SIG-M5 (cell line): ENCODE measurements at places on chromosomes 1 and 21.

DNA sequence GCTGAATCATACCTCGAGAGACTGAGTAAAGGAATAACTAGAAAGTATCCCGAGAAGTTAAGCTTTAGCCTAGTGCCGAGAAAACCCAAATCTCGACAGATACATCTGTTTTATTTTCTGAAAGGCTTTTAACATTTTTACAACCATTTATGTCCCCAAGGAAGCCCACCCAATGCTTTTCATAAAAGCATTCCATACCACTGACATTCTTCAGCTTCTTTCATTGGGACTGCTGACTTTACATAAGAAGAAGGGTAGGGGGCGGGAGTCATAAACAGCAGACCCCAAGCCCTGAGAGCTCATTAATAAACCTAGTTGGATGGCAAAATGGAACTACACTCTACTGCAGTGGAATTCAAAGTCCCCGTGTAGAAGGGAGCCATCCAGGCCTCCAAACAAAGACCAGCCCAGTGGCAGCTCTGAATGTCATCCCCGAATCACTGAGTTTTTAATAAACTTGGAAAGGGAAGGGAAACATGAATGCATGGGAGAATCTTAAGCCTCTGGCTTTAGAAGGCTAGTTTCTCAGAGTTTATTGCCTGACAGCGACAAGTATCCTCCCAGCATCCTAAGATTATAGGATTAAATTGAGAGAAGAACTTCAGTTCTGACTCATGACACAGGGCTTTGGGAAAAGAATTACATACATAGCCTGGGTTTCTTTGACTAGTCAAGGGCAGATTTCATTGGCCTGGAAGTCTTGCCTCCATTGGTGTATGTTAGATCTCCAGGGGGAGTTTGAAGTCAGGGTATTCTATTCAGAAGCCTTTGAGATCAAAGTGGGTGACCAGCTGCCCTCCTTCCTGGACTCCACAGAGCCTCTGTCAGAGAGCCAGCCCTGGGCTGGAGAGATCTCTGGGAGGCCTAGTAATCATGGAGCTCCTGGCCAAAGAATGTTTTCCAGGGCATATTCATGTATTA lies 3.7 kb downstream of the ATF3 start:
- no peak for DNase-seq

- no peak for DNase-seq
Measured at GRCh38 chr1:12402842-12403241, 173.0 kb downstream of the VPS13D start.

DNA sequence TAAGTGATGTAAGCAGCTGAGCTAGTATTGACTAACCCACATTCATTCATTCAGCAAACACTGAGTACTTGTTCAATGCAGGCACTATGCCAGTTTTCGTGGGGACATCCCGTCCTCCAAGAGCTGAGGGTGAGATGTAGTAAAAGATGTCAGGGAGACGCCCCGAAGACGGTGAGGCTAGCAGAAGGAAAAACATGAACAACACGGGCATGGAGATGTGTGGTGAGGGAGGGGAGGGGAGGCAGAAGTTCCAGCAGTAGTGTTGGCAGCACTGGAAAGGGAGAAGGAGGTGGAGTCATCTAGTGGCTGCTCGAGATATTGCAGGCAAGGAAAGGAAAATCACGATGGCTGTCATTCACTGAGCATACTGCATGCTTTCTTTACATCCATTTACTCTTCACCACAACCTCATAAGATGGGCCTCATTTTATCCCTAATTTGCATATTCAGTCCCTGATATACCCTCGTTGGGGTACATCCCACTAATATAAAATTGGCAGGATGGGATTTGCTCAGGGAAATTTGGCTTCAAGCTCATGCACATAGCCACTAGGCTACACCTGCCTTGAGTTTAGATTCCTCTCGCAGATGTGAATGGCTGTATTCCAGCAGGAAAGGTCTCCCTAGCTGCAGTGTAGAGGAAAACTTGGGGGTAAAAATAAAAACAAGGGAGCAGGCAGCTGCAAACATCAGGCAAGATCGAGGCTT lies 14.5 kb downstream of the PDZK1IP1 start:
- no peak for DNase-seq

GRCh38 chr1:80054129-80054528 lies 1047.6 kb upstream of the ADGRL4 start:
- DNase-seq, result no peak

DNA sequence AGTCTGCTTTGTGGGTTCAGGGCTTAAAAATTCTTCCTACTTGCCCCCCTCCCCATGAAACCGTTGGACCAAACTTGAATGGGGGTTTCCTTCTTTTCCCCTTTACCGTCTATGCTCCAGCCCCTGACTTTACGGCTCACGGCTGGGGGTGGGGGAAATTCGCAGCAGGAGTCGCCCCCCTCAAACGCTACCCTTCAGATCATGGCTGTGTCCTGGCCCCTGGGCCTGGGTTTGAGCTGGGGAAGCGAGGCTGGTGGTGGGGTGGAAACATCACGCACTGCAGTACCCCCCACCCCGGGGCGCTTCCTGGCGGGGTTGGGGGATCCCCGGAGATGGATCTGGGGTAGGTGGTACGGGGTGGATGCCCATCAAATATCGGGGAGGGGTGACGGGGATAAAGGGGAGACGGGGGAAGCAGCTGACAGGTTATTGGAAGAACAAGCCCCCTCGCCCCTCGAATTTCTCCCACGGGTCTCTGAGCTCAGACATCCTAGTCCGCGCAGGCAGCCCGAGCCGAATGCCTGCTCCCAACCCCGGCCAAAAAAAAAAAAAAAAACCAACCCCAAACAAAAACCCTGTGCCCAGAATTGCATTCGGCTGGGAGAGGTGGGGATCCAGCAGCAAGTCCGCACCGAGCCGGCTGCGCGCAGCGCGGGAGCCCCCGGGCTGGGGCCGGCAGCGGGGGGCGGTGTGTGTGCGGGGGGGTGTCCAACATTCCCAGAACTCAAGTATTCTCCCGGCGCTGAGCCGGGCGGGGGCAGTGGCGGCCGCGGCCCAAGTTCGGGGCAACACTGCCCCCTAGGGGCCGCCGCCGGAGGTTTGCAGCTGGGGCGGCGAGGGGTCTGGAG lies 59.0 kb upstream of the ACOT11 start:
- DNase-seq, result no peak

GRCh38 chr1:156420205-156421061 lies 51.4 kb downstream of the RHBG start:
- no peak for DNase-seq

- no peak for DNase-seq
Measured at GRCh38 chr1:12464598-12465056, 153.4 kb downstream of the DHRS3 start.

- no peak for DNase-seq
Measured at GRCh38 chr21:46172863-46173528, 11.3 kb downstream of the SPATC1L start.

GRCh38 chr21:29939924-29940275 lies at the start of gene GRIK1:
Gene GRIK1 (minus strand): TSS chr21:29939996.
- DNase-seq, result no peak

GRCh38 chr1:4121834-4122512 lies 221.9 kb upstream of the C1orf174 start:
- DNase-seq, result no peak

DNA sequence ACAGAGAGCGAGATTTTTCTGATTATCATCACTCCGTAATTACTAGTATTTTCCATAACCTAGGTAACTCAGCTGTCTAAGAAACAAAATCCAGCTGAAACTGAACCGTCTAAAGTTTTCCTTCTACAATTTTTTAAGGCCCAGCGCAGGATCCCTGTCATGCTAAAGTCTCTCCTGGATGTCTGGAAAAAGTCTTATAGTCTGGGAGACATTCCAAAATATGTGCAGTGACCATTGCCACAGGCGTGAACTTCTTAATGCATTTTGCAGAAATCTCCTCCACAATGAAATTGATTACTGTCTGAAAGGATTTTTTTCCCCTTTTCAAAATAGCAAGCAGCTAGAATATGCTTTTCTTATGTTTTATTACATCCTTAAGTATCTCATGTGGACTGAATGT lies 209.3 kb upstream of the C1orf105 start:
- DNase-seq, result no peak

GRCh38 chr1:49606082-49606481 lies 417.7 kb downstream of the AGBL4 start:
- DNase-seq, result no peak

- DNase-seq, result no peak
Measured at GRCh38 chr1:101166583-101167120, 70.2 kb upstream of the S1PR1 start.

- DNase-seq, result no peak
Measured at GRCh38 chr21:33069994-33070743, at the start of gene OLIG1. Gene OLIG1 (plus strand): TSS chr21:33070141. CDS start chr21:33070247, 106 bp downstream.

DNA sequence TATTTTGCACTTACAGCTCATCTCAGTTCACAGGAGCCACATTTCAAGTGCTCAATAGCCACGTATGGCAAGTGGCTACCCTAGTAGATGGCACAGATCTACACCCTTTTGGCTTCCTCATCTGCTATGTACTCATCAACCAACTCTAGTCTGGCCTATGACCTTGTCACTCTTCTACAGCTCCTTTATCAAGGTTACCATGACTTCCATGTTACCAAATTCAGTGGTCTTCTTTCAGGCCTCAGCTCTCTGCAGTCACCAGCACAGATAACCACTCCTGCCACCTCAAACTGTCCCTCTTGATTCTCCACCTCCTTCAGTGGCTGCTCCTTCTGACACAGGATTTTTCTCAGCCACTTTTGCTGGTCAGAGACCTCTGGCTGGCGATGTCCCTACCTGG lies 11.7 kb upstream of the USP48 start:
- DNase-seq, result no peak

DNA sequence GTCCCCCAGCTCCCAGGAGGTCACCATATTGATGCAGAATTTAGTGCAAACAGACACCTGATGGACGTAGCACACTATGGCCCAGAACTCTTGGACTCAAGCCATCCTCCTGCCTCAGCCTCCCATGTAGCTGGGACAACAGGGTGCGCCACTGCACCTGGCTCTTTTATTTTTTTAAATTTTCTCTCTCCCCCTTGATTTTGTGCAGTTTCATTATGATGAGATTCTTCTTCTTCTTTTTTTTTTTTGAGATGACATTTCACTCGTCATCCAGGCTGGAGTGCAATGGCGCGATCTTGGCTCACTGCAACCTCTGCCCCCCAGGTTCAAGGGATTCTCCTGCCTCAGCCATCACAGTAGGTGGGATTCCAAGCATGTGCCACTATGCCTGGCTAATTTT lies 63.8 kb downstream of the RPS6KA1 start:
- no peak for DNase-seq

DNA sequence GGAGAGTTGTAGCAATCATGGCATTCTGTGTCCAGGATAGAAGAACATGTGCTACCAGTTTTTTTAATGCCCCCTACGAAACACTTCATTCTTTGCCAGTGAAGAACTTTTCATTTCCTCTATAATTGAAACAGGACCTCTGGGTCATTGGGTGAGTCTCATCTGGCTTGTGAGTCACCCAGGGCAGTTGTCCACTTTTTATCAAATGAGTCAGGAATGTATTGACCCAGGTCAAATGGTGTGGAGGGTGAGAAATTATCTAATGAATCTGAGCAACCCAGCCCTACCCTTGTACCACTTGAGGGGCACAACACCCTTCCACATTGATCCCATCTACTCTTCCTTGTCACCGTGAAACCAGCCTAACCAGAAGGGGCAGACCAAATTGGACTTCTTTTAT lies 417.3 kb upstream of the PROX1 start:
- DNase-seq, result no peak

DNA sequence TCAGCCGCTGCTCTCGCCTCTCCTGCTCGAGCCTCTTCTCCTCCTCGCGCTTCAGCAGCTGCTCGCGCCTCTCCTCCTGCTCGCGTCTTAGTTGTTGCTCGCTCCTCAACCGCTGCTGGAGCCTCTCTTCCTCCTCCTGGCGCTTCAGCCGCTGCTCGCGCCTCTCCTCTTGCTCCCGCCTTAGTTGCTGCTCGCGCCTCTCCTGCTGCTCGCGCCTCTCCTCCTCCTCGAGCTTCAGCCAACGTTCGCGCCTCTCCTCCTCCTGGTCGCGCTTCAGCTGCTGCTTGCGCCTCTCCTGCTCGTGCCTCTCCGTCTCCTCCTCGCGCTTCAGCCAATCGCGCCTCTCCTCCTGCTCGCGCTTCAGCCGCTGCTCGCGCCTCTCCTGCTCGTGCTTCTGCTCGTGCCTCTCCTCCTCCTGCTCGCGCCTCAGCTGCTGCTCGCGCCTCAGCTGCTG lies 3.7 kb downstream of the TCHH start:
- DNase-seq, result no peak

DNA sequence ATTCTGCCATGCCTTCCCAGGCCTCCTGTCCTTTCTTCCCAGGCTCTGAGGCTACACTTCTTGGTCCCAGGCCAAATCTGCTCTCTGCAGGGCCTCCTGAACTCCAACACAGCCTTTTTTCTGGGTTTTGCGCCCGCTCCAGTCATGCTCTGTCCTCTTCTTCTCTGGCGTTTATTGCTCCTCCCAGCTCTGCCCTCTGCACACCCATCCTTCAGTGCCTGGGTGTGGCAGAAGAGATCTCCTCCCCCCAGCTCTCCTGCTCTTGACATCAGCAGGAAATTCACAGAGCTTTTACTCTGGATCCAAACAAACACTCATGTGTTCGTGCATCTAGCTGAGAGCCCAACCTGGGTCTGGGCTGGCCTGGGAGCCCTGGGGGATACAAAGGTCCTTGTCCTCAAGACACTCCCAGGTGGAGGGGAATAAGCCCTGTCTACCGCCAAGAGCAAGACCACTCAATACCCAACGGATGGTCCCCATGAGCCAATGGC lies 22.9 kb upstream of the EPS8L3 start:
- DNase-seq, result no peak

- DNase-seq, result no peak
Measured at GRCh38 chr1:214753236-214753852, 150.3 kb downstream of the CENPF start.

GRCh38 chr1:40185951-40186864 lies 25.0 kb downstream of the RLF start:
- DNase-seq, result no peak

DNA sequence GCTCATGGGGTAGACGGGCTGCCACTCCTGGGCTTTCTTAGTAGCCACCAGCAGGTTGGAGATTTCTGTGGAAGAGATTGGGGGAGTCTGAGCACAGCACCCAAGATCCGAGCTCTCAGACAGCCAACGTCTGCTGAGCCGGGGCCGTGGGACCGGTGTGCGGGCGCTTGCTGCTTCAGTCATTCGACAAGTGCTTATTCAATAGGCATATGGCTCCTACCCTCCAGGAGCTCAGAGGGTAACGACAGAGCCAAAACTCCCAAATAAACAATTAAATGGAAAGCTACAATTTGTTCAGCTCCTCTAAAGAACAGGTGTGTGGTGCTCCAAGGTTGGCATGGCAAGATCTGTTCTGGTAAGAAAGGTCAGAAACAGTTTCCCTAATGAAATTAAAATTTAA lies 106.0 kb downstream of the RAVER2 start:
- DNase-seq, result no peak

GRCh38 chr1:10508511-10508951 lies 33.8 kb downstream of the PEX14 start:
- DNase-seq, result no peak

- DNase-seq, result no peak
Measured at GRCh38 chr1:206117151-206117948, at the start of gene AVPR1B. Gene AVPR1B (minus strand): TSS chr1:206117388. CDS start chr1:206116890, 498 bp downstream.

GRCh38 chr21:26282058-26282457 lies 111.5 kb upstream of the APP start:
- DNase-seq, result no peak
